Ovary (tissue), 10 donors: ENCODE measurements at places on chromosomes 13 and 19.
A peak's percentile ranks its signal among the peaks of the same experiment; 100 is the strongest.

- no peaks in the 10 kb centered on the region for H3K36me3 ChIP-seq
- DNase-seq = no peak
- H3K27ac ChIP-seq = no peak overlapping the region
- no peak overlapping the region for H3K4me3 ChIP-seq
These were observed 18.1 kb downstream of the AKT2 start for GRCh38 chr19:40266912-40267600.

GRCh38 chr19:40466219-40466984 is 399 bp upstream of the SPTBN4 start:
- no peaks in the 10 kb centered on the region for H3K36me3 ChIP-seq
- peaks cover 8% of the 10 kb centered on the region for H3K4me1 ChIP-seq
- peak overlapping the region; percentile 46 for H3K4me3 ChIP-seq
- H3K27ac ChIP-seq = no peak overlapping the region
- H3K27me3 ChIP-seq = no peaks in the 10 kb centered on the region
- no peak for DNase-seq

DNA sequence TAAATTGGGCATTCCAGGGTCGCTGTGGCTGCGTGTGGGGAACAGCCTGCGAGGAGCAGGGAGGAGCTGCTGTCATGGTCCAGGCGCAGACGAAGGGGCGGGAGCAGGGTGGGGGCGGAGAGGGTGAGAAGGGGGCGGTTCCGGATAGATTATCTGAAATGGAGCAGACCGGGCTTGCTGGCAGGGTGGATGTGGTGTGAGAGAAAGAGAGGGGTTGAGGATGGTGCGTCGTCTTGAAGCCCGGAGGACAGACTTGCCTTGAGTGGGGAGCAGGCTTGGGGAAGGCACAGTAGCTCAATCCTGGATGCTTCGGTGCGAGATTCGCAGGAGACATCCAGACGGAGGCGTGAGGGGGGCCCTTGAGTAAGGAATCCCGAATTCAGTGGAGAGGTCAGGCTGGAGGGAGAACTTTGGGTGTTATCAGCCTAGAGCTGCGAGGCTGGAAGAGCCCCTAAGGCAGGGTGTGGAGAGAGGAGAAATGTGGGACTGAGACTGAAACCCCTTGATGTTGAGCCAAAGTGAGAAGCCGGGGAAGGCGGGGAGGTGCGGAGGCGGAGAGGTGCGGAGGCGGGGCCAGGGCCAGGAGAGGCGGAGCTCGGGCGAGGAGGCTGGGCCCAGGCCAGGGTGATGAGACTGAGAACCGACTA is 40.6 kb downstream of the DPF1 start:
- no peaks in the 10 kb centered on the region for H3K27me3 ChIP-seq
- H3K4me1 ChIP-seq = peaks cover 2% of the 10 kb centered on the region
- H3K4me3 ChIP-seq = no peak overlapping the region
- no peaks in the 10 kb centered on the region for H3K36me3 ChIP-seq
- peak; percentile 57 for DNase-seq

- no peaks in the 10 kb centered on the region for H3K36me3 ChIP-seq
- DNase-seq = no peak
- peak overlapping the region; percentile 56 for H3K27ac ChIP-seq
- peaks cover 9% of the 10 kb centered on the region for H3K4me1 ChIP-seq
These were observed 781 bp upstream of the SPRYD7 start for GRCh38 chr13:49936968-49937273.

DNA sequence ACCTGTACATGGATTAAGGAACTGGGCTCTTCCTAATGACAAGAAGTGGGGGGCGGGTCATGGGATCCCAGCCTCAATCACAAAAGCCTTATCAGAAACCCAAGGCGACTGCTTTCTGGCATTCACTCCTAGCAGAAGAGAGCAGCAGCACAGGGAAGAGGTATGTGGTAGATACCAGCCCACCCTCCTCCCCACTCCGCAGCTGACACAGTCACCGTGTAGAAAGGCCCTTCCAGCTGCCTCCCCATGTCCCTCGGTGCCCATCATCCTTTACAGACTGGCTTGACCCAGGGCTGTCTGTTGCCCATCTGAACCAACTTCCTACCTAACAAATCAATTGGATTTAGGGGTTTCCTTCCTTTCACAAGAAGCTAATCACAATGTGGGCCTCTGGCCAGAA is 3.1 kb upstream of the DHRS12 start:
- no peak overlapping the region for H3K27ac ChIP-seq
- no peaks in the 10 kb centered on the region for H3K36me3 ChIP-seq
- no peak overlapping the region for H3K4me3 ChIP-seq
- no peaks in the 10 kb centered on the region for H3K27me3 ChIP-seq
- no peak for DNase-seq

DNA sequence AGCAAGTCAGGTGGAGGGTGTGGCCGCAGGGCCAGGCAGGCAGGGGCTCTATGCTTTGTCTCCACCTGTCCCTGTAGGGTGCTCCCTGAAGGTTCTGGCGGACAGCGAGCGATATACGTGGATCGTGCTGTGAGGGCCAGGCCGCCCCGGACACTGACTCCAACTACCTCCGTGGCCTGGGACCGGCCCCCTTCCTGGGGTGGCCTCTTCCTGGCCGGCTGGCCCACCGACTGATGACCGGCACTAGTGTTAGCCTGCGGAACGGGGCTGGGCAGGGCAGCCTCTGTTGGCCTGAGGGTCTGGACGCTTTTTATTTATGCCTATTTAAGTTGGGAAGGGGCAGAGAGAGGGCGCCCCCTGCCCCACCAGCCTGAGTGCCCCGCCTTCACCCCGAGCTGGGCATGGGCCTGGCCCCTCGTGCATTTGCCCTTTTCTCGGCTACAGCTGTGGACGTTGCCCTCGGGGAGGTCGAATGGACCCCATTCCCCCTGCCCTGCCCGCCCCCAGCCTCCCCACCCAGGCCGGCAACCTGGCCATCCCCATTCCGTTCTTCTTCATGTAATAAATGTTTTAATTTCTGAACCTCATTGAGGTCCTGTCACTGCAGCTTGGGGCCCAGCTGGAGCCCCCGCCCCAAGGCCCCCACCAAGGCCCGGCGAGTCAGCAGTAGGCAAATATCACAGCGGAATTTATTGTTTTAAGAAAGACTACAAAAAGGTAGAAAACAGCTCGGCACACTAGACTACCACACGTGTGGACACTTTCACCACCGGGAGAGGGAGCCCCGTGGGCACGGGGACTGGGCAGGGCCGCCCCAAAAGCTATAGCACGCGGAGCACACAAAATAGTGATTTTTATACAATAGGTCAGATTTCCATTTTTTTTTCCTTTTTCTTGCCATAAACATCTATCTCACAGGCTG is 8.8 kb downstream of the DCAF15 start:
- H3K27me3 ChIP-seq = no peaks in the 10 kb centered on the region
- no peak overlapping the region for H3K27ac ChIP-seq
- DNase-seq = no peak
- no peak overlapping the region for H3K4me3 ChIP-seq
- H3K4me1 ChIP-seq = no peaks in the 10 kb centered on the region

DNA sequence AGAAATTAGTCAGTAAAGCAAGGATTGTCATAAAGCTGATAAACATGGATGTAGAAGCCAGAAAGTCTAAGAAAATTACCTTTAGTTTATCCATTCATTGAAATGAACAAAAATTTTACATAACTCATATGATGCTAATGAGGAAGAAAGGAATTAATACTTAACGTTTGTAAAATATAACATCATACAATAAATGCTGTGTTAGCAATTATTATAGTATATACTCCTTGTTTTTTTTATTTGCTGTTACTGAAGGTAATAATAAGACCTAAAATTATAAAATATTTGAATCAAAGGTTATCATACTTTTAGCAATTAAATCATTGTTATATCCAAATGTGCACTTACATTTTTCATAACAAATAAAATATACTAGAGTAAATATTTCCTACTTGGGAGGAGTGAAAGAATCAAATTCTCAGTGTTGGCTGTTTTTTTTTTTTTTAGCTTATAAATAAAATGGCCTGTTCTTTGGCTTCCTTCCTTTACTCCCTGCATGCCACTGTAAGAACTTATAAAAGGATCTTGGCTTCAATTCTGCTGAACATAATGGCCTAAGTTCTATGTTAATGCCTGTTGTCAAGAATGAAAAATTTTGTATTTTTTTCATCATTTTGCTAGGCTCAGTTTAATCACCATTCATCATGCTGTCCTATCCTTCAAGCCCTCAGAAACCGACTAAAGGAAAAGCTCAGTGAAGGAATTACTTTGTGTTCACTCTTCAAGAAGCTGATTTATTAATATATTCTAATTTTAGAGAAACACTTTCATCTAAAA is 167.4 kb upstream of the SLITRK1 start:
- no peaks in the 10 kb centered on the region for H3K4me1 ChIP-seq
- no peak overlapping the region for H3K27ac ChIP-seq
- H3K27me3 ChIP-seq = no peaks in the 10 kb centered on the region
- H3K4me3 ChIP-seq = no peak overlapping the region

DNA sequence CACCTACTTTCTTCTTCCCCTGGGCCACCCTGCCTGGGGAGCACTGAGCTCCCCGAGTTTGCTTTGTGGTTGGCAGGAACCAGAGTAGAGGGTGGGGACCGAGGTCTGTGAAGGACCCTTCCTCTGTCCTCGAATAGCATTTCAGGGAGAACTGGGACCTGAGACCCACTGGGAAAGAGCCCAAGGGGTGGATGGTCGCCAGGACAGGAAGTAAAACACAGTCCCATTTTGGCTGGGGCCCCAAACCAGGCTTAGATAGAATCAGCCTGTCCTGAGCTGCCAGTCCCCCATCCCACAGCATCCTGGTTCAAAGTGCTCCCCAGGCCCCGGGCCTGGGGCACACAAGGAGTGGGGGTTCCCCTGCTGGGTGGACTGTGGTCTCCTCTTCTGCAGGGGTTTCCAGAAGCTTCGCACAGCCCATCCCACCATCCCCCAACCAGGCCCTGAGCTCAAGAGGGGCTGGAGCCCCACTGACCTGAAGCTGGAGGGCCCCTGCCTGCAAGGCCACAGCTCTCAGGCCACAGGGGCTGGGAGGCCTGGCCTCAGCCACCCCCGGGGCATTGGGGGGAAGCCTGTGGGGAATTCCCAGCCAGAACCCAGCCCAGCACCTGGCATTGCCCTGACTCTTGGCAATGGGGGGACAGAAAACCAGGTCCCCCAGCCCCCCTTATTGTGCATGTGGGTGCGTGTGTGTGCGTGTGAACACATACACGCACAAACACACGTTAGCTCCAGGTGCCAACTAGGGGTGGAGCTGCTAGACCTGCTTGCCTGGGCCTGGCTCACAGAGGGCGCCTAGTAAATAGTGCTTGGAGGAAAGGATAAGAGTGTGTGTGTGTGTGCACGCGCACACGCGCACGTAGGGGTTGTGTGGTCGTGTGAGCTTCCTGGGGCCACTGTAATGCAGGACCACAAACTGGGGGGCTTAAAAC is 995 bp upstream of the MKNK2 start:
- H3K4me3 ChIP-seq = peak overlapping the region; percentile 88
- DNase-seq = peak; percentile 82
- H3K27me3 ChIP-seq = no peaks in the 10 kb centered on the region
- no peaks in the 10 kb centered on the region for H3K36me3 ChIP-seq
- H3K27ac ChIP-seq = peak overlapping the region; percentile 88
- peaks cover 42% of the 10 kb centered on the region for H3K4me1 ChIP-seq

GRCh38 chr13:50073340-50073739 is 58.1 kb downstream of the KCNRG start:
- no peak overlapping the region for H3K27ac ChIP-seq
- no peaks in the 10 kb centered on the region for H3K36me3 ChIP-seq
- H3K4me1 ChIP-seq = no peaks in the 10 kb centered on the region

DNA sequence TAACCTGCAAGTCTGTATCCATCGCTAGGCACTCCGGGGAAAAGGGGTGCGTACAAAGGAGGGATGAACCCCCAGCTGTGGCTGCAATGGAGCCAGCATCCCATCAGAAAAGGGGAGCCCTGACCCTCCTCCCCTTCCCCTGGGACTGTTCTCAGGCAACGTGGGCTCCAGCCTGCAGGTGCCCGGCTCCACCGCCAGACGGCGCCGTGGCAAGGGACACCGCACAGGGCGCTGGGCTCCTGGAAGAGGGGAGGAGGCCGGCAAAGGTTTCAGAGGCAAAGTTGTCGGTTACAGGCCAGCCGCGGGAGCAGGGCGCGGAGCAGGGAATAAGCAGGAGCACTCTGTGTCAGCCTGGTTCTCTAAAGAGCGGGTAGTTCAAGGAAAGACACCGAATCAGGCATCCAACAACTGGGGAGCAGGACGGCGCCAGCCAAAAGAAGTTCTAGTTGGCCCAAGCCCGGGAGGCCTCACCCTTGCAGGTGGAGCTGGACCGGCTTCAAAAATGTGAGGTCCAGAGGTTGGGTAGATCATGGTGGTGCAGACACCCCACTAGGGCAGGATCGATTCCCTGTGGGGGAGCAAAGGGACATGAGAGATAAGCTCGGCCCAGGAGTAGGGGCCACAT is 53.0 kb upstream of the ATP12A start:
- H3K4me3 ChIP-seq = no peak overlapping the region
- H3K36me3 ChIP-seq = no peaks in the 10 kb centered on the region
- no peaks in the 10 kb centered on the region for H3K27me3 ChIP-seq
- no peak for DNase-seq
- no peak overlapping the region for H3K27ac ChIP-seq
- H3K4me1 ChIP-seq = peaks cover 5% of the 10 kb centered on the region

DNA sequence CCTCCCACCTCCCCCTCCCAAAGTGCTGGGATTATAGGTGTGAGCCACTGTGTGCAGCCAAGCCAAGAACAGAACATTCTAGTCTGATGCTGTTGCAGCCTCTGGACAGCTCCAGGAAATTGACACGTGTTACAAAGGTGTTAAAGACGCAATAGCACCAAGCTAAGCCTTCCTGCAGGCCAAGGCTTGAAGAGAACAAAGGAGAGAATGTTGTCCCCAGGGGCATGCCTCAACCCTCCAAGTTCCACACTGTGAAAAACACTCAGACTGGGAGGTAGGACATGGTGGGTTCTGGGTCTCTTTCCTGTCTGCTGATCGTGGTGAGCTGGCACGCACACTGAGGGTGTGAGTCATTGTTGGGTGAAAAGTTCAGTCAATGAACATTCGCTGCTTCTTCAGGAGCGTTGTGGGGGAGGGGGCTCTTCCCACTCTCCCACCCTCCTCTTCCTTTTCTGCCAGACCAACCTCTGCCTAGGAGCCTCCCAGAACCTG is 5.3 kb upstream of the PTPRS start:
- H3K36me3 ChIP-seq = no peaks in the 10 kb centered on the region
- H3K4me3 ChIP-seq = no peak overlapping the region
- no peaks in the 10 kb centered on the region for H3K4me1 ChIP-seq
- H3K27me3 ChIP-seq = no peaks in the 10 kb centered on the region
- DNase-seq = no peak

DNA sequence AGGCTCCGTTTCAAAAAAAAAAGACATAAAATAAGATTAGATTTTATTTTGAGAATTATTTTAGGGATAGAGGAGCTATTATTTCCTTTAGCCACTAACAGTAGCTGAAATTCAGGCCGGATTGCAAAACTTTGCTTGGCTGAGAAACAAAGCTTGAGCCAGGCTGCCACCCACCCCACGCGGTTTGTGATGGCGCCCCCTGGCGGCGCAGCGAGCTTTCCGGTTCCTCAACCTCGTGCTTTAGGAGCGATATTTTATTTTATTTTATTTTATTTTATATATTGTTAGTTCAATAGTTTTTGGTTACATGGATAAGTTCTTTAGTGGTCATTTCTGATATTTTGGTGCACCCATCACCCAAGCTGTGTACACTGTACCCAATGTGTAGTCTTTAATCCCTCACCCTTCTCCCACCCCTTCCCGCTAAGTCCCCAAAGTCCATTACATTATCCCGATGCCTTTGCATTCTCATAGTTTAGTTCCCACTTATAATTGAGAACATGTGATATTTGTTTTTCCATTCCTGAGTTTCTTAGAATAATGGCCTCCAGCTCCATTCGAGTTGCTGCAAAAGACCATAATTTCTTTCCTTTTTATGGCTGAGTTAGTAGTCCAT is 19.8 kb upstream of the CEACAM4 start:
- no peak overlapping the region for H3K27ac ChIP-seq
- H3K36me3 ChIP-seq = no peaks in the 10 kb centered on the region
- no peak for DNase-seq
- H3K4me1 ChIP-seq = no peaks in the 10 kb centered on the region
- no peaks in the 10 kb centered on the region for H3K27me3 ChIP-seq
